ENCODE measurements at places on chromosomes 2 and 18.

DNA sequence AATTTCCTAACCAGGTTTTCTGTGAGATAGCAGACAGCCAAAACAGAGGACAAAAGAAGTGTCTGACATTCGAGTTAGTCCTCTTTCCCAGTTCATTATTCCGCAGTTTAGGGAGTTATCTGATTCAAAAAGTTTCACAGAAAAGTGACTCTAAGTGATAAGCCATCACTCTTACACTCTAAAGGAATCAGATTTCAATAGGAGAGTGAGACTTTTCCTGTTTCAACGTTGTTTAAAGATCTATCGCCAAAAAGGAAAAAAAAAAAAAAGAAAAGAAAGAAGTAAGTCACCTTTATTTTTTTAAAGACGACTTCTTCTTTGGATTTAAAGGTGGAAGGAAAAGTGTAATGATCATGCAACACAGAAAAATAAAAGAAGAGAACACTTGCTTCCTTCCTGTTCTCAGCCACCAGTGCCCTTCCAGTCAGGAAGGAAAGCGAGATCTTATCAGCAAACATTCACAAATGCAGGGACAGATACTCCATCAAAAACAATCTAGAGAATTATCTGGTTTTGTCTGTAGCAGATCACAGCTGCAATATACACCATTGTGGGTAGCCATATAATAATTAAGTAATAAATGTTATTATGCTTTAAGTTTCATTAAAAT lies 49.8 kb downstream of the TFPI start:
- no peak for DNase-seq

- no peak for DNase-seq
Observed at GRCh38 chr18:48977914-48978313, 27.1 kb upstream of the SMAD7 start.

DNA sequence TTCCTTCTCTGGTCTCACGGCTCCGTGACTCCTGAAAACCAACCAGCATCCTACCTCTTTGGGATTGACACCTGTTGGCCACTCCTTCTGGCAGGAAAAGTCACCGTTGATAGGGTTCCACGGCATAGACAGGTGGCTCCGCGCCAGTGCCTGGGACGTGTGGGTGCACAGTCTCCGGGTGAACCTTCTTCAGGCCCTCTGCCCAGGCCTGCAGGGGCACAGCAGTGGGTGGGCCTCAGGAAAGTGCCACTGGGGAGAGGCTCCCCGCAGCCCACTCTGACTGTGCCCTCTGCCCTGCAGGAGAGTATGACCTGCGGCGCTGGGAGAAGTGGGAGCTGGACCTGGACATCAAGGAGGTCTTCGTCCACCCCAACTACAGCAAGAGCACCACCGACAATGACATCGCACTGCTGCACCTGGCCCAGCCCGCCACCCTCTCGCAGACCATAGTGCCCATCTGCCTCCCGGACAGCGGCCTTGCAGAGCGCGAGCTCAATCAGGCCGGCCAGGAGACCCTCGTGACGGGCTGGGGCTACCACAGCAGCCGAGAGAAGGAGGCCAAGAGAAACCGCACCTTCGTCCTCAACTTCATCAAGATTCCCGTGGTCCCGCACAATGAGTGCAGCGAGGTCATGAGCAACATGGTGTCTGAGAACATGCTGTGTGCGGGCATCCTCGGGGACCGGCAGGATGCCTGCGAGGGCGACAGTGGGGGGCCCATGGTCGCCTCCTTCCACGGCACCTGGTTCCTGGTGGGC lies 10.0 kb downstream of the PROC start:
- DNase-seq = no peak

GRCh38 chr2:127045792-127046501 lies 61.0 kb downstream of the BIN1 start:
- no peak for DNase-seq

DNA sequence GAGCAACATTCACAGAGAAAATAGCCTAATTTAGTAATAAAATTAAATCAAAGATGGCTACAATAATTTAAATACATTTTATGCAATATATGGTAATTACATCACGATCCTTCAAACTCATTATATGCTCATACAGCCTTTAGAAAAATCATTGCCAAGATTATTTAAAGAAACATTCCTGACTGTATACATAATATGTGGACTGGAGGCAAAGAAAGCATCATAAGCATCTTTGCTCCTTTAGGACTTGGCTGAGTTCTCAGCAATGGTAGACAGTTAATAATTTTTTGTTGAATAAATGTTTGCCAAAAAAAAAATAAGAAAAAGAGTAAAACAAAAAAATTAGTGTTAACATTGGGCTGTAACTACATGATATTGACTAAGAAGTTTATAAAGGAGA lies 26.9 kb downstream of the NCKAP5 start:
- DNase-seq = no peak

GRCh38 chr2:106205488-106205887 lies 11.4 kb upstream of the UXS1 start:
- DNase-seq = no peak

DNA sequence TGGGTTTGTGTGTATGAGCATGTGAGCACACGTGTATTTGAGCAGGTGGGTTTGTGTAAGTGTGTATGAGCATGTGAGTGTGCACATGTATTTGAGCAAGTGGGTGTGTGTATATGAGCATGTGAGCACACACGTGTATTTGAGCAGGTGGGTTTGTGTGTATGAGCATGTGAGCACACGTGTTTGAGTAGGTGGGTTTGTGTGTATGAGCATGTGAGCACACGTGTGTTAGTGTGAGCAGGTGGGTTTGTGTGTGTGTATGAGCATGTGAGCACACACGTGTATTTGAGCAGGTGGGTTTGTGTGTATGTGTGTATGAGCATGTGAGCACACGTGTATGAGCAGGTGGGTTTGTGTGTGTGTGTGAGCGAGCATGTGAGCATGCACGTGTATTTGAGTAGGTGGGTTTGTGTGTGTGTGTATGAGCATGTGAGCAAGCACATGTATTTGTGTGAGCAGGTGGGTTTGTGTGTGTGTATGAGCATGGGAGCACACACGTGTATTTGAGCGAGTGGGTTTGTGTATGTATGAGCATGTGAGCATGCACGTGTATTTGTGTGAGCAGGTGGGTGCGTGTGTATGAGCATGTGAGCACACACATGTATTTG lies 169.7 kb downstream of the TWIST2 start:
- DNase-seq = no peak

DNA sequence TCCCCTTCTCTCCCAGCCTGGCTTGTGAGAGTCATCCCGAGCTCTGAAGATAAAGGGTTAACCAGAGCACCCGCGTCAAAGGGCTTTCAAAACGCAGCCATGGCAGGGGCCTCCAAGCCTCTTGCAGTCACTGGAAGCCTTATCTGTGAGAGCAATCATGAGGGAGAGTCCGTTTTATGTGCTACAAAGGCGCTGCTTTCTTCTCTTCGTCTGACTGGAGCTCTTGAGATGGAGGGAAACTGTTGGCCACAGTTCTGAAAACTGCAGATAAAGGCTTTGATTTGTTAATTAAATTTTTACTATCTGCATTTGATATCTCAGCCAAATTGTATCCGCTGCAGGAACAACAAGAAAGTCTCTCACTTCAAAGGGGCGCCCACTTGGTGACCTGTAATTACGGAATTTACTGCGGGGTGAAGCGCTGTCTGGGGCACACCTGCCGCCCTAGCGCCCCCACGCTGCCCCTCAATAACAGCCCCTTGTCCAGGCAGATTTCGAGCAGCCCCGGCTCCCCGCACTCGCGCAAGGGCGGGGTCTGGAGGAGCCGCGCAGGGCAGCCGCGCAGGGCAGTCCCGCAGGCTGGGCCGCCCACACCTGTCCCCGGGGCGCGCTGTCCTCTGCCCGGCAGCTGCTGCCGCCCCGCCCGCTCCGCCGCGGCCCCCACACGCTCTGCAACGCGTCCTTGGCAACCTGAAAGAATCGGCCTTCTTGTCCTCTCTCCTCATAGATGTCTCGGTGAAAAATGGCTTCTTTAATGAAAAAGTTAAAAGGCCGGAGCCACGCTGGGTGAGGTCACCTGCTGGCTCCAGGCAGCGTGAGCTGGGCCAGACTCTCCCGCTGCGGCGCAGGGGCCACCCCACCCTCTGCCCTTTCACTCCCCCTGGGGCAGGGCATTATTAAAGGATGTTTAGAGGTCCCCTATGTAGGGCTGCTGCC lies 217.9 kb downstream of the VAPA start:
- peak; percentile 52 for DNase-seq

- DNase-seq = no peak
Observed at GRCh38 chr2:146392186-146392585, 1452.6 kb upstream of the ACVR2A start.

GRCh38 chr18:48249854-48250253 lies 159.3 kb downstream of the ZBTB7C start:
- no peak for DNase-seq

- DNase-seq = no peak
Observed at GRCh38 chr2:94987074-94988020, 38.2 kb upstream of the MAL start.

GRCh38 chr2:48423376-48423775 lies 106.6 kb upstream of the STON1 start:
- no peak for DNase-seq

DNA sequence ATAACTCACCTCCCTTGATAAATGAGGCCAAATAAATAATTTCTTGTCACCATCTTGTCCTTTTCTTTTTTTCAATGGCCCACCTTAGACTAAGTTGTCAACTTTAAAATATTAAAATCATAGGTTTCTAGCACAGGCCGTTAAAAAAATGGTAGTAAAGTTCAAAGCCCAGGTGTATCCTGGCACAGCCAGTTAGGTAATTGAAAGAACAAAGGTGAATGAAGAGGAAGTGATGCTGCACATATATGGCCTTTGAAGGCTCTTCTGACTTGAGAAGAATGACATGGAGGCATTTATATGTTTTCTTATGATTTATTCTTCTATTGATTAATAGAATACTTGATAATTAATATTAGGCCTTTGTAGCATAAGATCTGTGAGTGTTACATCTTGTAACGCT lies 208.7 kb downstream of the PTPRM start:
- no peak for DNase-seq

GRCh38 chr2:214203214-214203613 lies 207.6 kb upstream of the VWC2L start:
- no peak for DNase-seq

DNA sequence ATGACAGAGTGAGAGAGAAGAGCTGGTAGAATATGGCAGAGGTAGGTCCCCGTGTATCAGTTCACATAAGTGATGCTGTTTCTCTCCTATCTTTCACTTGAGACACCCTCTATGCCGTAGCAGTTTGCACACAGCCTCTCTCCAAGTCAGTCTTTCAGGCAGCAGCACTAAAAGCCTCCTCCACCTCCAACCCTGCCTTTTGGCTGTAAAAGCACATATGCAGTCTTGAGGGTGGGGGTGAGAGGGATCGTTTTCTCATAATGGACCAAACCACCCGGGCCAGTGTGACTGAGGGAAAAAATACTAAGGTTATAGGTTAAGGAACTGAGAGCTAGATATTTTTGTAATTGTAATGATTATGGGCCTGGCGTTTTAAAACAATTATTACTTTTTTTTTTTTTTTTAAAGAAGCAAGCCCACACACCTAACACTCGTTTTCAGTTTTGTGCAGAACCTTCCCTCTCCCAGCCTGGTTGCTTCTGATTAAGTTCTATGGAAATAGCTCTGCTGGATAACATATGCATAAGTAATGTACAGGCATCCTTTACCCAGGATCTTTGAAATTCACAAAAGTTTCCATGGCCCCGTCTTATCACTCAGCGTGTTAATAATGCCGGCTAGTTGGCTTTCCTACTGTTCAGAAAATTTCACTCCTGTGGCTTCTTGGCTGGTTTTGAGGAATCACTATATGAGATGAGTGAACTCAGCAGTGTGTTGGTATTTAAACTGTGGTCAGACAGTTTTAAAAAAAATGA lies 112.2 kb upstream of the MEIS1 start:
- no peak for DNase-seq

DNA sequence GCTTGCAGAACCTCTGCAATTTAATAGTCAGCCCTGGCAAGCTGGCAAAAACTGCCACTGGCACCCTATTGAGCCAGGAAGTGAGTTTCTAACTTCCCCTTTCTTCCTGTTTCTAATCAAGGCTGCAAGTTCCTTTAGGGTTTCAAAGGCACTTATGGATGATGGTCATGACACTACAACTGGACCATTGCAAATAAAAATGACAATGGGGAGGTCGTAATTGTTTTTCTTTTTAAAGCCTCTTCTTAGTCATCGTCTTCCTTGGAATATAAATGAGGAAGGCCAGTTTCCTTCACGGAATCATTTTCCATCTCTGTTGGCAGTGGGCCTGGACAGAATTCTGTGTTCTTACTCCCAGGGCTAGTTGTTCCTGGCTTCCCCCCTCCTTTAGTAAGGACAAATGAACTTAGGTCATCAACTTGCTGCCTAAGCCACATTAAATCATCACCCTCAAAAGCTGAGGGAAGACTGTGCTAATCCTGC lies 35.8 kb downstream of the SH3RF3 start:
- DNase-seq = no peak

DNA sequence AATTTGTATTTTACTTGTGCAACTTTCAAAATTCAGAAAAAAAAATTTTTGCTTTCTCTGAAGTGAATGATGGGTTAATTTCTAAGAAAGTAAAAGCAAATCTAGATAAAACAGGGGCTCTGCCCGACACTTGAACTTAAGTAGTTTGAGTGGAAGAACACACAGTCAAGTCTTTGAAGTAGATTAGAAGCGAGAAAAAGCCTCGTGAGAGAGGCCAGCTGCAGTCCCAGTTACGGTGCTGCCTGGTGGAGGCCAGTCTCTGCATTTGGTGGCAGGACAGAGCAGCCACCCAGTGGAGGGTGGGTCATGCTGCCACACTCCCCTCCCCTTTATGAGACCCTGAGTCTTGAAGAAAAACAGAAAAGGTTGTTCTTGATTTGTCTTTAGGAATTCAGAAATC lies 81.8 kb downstream of the INPP5D start:
- no peak for DNase-seq

- no peak for DNase-seq
Observed at GRCh38 chr2:217863883-217864282, 138.9 kb downstream of the TNS1 start.

DNA sequence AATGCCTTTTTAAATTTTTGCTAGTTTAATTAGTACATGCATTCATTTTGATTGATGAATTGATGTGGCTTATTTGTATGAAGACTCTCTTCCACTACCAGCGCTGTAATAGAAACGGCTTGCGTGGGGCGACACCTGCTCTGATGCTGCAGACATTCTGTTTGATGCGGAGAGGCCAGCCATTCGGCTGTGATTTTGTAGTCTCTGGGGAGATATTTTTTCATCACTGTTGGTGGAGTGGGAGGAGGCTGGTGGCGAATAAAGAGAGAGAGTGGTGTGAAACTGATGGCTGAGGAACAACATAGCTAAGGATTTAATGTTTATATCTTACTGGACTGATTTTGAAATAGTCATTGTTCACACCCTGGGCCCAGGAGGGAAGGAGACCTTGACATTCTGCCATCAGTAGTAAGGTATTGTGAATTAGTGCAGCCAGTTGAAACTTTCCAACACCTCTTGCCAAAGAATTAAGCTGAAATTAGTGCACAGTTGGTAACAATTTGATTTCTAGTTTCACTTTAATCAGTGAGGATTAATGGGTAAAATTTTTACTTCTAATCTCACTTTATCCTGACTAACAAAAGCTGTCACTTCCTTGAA lies 224.1 kb downstream of the MTX2 start:
- DNase-seq = no peak
